ENCODE measurements at places on chromosomes 1 and 21.

DNA sequence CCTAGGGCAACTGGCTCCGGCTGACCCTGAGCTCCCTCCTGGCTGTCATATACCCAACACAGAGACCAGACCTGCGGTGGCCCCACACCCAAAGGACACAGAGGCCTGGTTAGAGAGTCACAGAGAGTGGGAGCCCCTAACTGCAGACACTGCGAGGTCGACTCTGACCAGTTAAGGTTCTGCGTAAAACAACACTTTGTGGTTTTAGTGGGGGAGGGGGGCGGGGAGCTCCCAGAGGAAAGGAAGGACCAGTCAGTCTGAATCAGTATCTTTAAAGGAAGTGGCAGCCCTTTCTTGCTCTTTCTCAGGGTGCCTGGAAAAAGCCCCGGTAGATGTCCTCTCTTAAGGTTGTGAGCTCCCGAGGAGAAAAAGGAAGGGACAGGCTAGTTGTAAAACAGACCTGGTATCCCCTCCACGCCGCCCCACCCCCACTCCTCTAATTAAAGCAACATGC, 2.4 kb downstream of the SSBP3 start:
- no peak for DNase-seq

- no peak for DNase-seq
These were observed 48.9 kb upstream of the CITED4 start for GRCh38 chr1:40911105-40911504.

DNA sequence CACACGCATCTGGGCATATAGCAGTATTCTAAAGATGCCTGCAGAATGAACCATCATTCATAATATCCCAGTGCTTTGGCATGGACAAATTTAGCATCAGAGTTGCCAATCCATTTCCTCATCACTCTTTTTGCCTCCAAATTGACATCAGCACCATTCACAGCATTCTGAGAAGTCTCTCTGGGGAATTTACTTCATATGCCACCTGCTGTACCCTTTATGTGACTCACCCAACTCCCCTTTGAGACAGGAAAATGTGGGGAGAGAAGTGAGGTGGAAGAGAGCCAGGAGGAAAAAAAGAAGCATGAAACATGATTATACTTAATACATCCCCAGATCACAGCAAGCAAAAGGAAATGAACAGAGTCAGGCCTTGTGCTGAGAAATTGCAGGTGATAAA, 37.4 kb downstream of the RAB3B start:
- no peak for DNase-seq

DNA sequence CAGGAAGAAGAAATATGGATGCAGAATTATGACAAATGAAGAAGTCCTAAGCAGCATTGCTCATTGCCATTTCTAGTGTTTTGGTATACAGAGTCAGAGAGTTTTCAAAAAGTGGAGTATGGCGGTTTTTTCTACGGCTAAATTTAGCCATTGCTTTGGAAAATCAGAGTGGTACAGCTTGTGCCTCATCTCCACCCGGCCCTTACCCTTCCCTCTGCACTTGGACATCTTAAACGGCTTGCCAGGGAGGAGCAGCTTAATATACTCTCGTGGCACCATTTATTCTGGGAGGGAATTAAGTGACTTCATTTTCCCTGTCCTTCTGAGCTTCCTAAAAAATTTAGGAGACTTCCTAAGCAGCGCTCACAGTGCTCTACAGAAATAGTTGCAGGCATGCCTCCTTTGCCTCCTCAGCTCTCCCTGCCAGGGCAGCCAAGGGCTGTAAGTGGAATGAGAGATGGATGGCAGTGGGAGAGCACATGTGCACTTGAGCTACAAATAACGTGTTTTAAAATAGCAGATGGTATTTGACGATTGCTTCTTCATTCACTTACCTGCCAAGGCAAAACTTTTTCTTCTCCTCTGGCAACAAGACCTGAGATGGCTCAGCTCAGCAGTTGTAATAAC, 51.5 kb upstream of the VAMP3 start:
- DNase-seq: no peak

DNA sequence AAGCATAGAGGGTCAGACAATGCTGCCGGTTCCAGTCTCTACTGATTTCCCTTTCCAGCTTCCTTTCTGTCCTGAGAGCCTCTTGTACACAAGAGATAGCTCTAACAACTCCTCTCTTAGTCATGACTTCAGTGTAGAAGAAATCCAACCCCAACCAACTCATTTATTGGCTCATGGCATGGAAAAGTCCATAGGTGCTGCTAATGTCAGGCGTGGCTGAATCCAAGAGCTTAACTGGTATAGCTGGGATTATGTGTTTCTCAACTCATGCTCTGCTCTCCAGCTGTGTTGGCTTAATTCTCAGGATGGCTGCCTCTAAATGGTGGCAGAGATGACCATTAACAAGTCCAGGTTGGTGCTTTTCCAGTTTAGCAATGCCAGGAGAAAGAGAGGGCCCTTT, 12.4 kb upstream of the THRAP3 start:
- DNase-seq: no peak

GRCh38 chr1:151061704-151062103, 1.5 kb downstream of the MLLT11 start:
- DNase-seq: no peak

- no peak for DNase-seq
These were observed 9.9 kb upstream of the RIPK4 start for GRCh38 chr21:41776778-41777177.

Measured in activated CD4-positive, alpha-beta T cell treated with anti-CD3 and anti-CD28 coated beads, Interleukin-2, amount 50 U/mL, for 1 hour (primary cell).